ENCODE measurements at places on chromosomes 3 and 15. TPM values are rescaled to one million over a fixed set of nuclear protein-coding genes. Genes with fewer than 3 reads are reported as not detected.
A peak's percentile ranks its signal among the peaks of the same experiment; 100 is the strongest.

SLC9C1 gene
- not detected for polyA plus RNA-seq

ACTL6A gene
- 62.2 TPM for polyA plus RNA-seq

- DNase-seq = peak; percentile 25
Measured at GRCh38 chr3:45366290-45366689, 22.1 kb upstream of the LARS2 start.

GRCh38 chr15:75723847-75724660, 11.4 kb upstream of the CSPG4 start:
- peak; percentile 89 for DNase-seq

DNA sequence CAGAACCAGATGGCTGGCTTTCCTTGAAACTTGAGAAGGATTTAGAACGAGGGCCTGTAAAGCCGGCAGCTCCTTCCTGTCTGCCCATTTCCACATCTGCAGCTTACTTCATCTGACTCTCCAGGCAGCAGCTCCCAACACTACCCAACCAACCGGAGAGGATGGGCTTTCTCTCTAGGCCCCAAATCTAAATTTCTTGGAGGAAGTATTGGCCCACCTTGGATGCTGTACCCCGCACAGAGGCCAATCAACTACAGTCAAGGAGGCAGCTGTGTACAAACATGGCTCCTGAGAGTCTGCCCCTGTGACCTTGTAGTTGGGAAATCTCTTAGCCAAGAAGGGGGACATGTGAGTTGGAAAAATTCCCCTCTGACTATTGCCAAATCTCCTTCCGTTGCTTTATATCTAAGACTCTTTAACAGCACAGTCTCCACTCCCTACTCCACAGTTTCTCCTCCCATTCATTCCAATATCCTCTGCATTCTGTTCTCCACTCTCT, 8.0 kb upstream of the ACAP2 start:
- DNase-seq = no peak

DNA sequence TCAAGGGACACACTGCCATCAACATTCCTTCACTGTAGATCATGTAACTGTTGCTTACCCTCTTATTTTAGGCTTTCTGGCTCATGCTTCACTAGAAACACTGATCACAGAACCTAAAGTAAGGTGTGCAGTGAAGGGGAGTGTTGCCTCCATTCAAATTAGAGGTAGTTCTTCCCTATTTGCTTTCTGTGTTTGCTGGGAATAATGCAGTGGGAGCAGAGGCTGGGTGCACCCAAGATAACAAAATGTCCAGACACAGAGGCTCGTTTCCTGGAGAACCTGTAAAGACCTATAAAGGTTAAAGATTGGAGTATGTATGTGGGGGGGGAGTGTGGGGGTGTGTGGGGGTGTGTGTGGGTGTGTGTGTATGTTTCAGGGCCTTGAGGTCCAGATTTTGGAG, 2.1 kb upstream of the CLDN18 start:
- no peak for DNase-seq

All from foreskin keratinocyte (primary cell).